Activated CD4-positive, CD25-positive, alpha-beta regulatory T cell (primary cell): ENCODE measurements at places on chromosomes 2 and 18.

GRCh38 chr2:7329465-7329864 is 412.3 kb downstream of the RNF144A start:
- DNase-seq = no peak

DNA sequence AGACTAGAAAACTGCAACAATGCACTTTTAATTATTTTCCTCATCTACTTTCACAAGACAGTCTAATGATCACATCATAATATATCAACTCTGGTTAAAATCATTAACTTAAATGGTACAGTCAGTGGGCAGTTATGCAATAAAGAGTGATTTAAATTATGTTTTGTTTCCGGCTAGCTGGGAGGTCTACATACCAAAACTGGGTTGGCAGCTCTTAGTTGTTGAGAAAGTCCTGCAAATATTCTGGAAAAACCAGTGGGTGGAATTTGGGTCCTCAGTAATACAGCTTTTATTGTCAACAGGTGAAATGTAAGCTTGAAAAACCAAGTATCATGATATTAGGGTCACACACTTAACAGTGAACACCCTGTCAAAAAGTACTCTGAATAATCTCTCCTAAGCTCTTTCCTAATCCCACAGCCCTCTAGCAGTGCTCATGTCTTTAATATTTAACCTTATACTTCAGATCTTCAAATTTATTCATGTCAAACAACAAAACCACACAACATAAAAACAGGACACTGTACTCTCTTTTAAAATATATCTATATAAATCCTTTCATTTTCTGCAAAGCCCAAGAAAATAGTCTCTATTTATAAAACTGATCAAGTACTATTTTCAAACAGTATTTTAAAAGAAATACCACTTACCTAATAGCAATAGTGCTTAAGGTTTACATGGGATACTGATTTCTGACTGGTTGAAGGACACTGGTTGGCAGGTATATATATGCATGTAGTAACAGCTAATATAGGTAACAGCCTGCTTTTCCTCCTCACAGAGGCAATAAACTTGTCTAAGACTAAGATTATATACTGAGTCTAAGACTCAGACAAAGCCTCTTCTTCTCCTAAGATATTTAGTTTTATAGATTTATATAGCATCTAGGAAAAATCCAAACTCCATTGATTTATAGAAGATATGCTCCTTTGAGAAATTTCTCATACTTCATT is 103.8 kb downstream of the GAREM1 start:
- no peak for DNase-seq

GRCh38 chr2:80259292-80259691 is 45.3 kb downstream of the LRRTM1 start:
- no peak for DNase-seq

DNA sequence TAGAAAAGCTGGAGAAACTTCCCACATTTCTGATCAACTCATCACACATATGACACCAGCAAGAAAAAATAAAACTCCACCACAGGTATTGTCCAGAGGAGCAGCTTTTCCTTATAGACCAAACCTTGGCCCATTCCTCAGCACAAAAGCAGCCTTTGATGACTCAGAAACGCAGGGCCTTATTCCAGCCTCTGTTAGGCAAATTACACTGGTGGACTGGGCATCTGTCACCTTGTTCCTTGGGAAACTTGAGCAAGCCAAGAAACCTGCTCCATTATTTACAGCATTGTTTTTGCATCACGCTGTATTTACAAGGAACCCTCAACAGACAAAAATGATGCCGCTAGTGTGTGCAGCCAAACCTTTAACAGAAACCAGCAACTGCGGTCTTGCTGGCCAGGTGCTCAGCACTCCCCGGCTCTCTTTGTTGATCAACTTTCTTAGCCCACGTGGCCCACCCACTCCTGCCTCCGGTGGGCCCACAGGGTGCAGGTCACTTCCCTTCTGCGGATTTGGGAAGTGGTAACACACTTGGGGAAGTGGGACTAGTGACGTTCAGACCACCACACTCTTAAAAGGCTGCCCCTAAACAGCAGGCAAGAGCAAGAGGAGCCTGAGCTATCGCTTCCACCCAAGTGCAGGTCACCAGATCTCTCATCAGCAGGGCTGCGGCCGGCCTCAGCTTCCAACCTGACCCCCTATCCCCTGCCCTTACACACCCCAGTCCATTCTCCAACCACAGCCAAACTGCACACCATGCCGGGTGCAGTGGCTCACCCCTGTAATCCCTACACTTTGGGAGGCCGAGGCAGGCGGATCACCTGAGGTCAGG is 1.5 kb downstream of the AP1S3 start:
- DNase-seq = no peak

DNA sequence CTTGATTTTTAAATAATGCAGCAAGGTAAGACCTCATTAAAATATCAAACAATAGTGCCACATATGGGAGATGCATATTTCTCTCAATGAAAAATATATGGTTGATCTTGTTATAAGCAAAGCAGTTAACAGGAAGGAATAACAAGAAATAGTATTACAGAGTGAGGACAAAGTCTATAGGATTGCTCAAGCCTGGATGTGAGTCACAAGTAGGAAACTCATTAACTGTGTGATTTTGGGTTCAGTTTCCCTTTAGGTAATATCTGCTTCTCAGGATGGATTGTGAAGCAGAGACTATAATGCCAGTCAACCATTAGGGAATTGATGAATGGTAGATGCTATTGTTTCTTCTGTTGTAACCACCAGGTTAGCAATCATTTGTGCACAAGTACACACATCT is 42.9 kb upstream of the SPHKAP start:
- DNase-seq = no peak

- no peak for DNase-seq
These were observed 91.2 kb downstream of the DYNC1I2 start for GRCh38 chr2:171778515-171778914.

GRCh38 chr18:62773691-62774090 is 58.4 kb downstream of the PHLPP1 start:
- DNase-seq = no peak

DNA sequence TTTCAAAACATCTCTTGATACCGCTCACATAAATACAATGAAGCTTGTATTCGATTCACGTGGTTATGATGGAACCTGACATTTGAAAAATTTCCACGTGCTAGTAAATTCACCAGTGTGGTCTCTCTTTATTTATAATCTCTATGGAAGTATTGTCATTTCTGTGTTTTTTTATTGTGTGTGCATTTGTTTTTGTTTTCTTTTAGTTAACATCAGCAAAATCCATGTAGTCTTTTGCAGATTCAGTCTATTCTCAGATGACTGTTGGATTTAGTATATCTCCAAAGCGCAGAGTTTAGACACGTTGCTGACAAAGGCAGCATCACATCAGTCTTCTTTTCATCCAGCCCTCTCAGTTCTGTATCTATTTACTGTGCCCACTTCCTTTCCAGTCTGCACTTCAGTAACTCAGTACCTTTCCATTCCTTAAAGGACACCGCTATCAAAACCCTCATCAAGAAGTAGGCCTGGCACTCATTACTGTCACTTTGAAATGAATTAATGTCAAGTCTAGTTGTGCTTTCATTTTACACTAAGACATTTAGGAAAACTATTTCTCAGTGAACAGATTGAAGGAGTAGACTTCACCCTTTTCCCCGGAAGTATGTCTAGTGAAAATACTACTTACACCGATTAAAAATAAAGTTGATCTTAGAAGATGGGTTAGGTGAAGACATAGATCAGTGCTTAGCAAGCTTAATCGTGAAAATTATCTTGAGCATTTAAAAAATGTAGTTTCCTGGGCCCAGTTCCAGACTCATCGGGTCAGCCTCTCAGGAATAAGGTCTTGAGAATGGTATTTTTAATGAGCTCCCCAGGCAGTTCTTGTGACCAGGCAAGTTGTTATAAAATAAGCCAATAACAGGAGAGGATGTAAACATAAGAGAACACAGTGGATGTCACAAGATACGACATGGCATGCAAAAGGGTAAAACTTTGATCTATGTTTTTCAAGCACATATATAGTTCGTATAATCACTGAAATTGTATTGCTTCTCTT is 506.8 kb upstream of the ZEB2 start:
- no peak for DNase-seq

- no peak for DNase-seq
These were observed 55.1 kb downstream of the COL4A3 start for GRCh38 chr2:227219312-227220105.

GRCh38 chr2:143426296-143426695 is 297.1 kb downstream of the ARHGAP15 start:
- no peak for DNase-seq

DNA sequence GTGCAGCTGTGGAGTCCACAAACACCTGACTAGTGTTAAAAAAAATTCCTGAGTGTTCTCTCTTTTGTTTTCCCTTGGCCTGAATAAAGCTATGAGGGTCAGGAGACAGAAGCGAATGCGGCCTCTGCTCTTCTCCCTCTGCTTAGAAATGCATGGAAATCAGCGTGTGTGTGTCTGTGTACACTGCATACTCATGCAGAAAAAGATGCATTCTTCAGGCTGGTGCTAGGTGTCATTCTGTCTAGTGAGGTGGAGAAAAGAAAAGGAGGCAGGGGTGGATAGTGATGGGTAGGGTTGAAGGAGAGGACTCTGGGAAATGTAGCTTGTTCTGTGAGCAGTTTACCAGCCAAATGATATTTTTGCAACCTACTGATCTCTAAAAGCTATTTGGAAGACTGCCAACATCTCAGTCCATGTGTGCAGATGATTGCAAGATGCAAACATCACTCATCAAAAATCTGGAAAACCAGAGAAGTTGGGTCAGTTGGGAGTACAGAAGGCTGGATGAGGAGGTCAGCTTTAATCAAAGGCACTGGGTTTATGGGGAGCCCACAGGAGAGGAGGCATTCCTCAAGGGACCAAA is 177.7 kb downstream of the INSIG2 start:
- no peak for DNase-seq

DNA sequence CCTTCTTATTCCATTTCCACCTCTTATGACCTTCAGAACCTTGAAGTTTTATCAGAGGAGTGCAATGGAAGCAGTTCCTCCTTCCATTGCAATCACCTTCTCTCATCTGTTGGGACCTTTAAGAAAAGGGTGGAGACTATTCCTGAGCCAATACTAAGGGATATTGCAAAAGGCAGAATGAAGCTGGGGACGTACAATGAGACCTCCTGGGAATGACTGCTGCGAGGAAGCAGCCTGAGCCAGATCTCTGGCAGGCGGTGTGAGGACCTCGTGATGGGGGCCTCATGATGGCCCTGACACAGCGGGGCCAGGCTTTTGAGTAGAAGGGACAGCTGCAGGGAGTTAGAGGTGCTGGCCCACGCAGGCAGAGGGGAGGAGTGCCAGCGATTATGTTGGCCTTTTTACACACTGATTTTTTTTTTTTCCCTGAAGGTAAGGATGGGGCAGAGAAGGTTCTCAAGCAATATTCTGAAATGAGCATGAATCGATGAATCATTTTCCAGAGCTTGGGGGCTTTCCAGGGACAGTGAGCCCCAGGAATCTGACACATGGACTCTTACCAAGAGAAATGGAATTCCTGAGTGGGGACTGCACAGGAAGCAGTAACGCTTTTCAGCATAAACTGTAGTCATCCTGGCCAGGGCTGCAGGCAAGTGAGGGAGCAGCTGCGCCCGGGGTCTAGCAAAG is 40.0 kb upstream of the LAPTM4A start:
- DNase-seq = no peak

- DNase-seq = no peak
These were observed 42.7 kb downstream of the SETBP1 start for GRCh38 chr18:44723411-44723810.

DNA sequence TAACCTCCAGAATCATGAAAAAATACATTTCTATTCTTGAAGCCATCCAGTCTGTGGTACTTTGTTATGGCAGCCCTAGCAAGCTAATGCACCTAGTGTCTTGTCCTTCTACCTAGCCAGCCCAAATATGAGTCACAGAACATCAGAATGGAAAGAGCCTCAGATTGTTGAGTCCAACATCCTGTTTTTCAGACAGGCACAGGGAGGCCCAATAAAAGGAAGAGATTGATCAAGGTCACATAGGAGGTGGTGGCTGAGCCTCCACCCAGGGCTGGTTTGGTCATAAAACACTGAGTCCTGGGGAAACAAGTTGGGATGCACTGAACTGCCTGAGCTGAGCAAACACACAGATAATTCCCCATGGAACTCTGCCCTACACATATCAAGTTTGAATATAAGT is 195.5 kb downstream of the TTC32 start:
- DNase-seq = no peak

DNA sequence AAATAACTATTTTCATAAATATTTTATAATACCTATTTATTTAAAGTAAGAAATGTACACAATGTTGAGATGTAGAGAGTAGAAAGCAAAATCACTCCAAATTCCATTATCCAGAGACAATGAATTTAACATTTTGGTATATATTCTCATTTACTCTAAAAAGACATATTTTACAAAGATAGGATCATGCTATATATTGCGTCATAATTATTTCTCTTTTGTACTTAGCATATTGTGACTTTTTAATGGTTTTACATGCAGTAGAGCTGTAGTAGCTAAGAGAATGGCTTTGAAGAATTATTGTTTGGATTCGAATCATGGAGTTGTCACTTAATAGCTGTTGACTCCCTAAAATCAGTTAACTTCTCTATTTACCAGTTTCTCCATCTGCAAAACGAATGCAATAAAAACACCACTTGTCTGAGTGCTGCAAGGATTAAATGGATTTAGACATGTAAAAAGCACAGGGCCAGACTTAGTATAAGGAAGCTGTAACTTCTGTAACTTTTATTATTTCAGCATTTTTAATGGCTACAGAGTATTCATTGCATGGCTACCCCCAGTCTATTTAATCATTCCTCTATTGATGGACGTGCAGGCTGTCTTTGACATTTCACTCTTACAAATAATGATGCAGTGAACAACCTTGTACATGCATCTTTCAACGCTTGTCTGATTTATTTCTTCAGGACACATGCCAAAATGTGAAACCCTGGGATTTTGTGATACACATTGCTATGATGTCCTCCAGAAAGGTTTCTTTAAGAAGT is 33.2 kb downstream of the KCNS3 start:
- DNase-seq = no peak

DNA sequence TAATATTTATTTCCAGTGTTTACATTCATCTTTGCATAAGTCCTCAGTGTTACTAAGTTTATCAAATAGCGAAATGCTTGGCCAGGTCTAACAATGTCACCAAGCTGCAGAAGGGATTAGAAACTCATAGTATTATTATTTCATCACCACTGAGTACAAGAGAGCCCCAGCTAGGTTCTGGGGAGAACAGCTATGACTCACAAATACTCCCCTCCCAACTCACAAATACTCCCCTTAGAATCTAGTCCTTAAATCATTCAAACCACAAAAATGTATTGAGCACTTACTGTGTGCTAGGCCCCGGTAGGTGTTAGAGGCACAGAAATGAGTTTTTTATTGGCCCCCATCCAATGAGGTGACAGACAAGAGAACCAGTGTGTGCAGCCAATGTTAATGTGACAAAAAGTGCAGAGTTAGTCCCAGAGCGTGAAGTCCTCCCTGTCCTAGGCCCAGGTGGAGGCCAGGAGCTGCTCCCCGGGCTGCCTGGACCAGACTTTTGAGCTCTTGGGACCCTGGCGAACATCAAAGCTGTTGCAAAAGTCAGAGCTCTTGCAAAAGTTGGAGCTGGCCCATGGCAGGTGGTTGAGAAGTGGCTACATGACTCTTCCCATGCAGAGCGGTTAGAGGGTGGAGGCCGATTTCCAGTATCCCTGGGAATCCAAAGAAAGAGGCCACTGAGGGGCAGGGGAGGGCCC is 9.8 kb downstream of the STEAP3 start:
- DNase-seq = no peak
